ENCODE measurements at places on chromosomes 1 and 21. TPM values are rescaled to one million over a fixed set of nuclear protein-coding genes. Genes with fewer than 3 reads are reported as not detected.

- no peak for DNase-seq
Measured at GRCh38 chr1:40873863-40874472, 11.8 kb upstream of the CITED4 start.

DNA sequence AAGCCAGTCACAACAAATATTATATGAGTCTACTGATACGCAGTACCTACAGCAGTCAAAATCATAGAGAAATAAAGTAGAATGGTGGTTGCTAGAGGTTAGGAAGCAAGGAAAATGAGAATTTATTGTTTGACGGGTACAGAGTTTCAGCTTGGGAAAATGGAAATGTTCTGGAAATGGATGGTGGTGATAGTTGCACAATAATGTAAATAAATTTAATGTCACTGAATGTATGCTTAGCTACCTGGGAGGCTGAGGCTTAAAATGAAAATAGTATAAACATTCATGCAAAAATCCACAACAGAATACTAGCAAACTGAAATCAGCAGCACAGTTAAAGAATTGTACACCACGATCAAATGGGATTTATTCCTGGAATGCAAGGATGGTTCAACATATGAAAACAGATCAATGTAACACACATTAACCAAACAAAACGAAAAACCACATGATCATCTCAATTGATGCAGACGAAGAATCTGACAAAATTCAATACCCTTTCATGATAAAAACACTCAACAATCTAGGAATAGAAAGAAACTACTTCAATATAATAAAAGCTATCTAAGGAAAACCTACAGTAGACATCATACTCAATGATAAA, 10.7 kb downstream of the TUT4 start:
- DNase-seq: no peak

DNA sequence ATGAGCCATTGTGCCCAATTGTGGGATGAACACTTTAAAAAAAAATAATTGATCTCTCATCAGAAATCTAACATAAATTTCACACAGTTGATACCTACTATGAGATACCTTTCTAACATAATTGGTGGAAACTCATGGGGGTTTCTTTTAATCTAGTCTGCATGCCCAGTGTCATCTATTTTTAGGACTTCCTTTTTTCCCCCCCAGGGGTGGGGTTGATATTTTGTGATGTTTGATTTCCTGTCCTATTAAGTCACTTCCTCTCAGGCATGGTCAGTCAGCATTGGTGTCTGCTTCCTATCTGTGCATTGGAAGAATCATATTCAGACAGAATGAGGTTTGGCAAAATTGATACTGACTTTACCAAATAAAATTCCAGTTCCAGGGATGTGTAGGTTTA, 21.5 kb downstream of the NFYC start:
- no peak for DNase-seq

DNA sequence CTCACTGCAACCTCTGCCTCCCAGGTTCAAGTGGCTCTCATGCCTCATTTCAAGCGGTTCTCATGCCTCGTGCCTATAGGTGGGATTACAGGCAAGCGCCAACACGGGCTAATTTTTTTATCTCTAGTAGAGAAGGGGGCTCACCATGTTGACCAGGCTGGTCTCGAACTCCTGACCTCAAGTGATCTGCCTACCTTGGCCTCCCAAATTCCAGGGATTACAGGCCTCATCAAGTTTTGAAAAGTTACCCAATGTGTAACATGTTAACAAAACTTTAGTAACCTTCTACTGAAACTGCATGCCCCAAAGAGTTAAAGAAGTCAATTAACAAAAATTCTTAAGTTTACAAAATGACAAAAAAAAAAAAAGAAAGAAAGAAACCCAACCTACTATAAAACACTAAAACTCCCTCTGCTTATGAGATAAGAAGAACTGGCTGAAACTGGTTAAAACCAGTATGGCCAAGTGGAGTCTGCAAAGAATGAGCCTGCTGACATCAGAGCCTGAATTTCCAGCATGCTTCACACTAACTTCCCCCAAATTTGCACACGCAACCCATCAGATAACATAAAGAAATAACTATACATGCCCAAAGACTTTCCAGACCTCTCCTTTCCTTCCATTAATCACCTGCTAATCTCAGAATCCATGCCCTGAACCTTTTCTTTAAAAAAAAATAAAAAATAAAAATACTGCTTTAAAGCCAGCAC, 25.5 kb upstream of the PSMG1 start:
- DNase-seq: no peak

FMN2 gene
- 3.5 TPM for total RNA-seq

Measured in mucosa of descending colon (tissue), 3 donors.